Stimulated activated naive CD4-positive, alpha-beta T cell (primary cell): ENCODE measurements at places on chromosomes 4 and X.

DNA sequence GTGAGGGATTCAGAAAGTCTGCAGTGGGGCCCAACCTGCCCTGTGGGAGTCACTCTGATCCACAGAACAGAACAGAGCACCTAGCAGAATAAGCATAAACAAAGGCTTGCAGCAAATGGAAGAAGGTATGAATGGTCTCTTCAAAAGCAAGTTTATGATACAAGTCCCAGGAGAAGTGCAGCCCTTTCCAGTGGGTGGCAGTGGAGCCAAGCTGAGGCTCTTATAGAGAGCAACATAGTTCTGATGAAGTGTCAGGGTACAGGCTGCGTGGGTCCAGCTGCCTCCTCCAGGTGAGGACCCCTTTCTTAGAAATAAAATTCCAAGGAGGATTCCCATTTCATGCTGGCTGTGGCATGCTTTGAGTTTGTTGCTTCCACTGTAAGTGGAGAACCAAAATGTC, 88.8 kb upstream of the PAK3 start:
- DNase-seq, result no peak

- DNase-seq, result no peak
Measured at GRCh38 chr4:1974840-1975239, 33.9 kb downstream of the NELFA start.

DNA sequence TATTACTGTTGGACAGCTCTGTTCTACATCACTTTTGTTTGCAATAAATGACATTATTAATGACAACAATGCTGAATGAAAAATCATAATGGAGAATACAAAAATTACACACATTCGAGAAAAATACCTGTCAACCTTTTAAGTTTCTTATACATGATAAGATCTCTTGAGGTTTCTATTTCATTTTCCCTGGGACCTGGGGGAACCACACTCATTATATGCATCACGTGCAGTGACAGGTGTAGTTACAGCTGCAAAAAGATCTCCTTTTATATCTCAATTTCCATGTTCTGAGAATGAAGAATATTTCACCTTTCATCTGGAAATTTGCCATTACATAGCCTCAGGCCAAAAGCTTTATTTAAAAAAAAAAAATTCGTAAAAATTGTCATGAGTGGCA, 1347.0 kb upstream of the AGA start:
- DNase-seq, result no peak

- DNase-seq, result no peak
Measured at GRCh38 chr4:164536814-164537213, 217.1 kb upstream of the SMIM31 start.

DNA sequence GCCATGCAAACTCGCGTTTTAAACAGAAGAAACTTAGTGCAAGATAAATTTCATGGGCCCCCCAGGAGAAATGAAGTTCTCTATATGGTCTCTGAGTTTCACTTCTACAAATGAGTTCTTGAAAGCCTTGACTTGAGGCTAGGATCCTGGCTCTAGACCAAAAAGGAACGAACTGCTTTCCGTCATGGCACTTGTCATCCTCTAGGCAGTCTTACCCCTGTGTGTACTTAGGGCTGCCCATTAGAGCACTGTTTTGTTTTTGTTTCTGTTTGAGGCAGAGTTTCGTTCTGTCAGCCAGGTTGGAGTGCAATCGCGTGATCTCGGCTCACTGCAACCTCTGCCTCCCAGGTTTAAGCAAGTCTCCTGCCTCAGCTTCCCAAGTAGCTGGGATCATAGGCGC, 29.0 kb downstream of the RNF4 start:
- no peak for DNase-seq

GRCh38 chr4:77443941-77444340, 161.7 kb upstream of the CXCL13 start:
- no peak for DNase-seq

- no peak for DNase-seq
Measured at GRCh38 chr4:6386091-6386490, 86.3 kb downstream of the PPP2R2C start.

- no peak for DNase-seq
Measured at GRCh38 chr4:154205471-154205870, 286.1 kb downstream of the DCHS2 start.

DNA sequence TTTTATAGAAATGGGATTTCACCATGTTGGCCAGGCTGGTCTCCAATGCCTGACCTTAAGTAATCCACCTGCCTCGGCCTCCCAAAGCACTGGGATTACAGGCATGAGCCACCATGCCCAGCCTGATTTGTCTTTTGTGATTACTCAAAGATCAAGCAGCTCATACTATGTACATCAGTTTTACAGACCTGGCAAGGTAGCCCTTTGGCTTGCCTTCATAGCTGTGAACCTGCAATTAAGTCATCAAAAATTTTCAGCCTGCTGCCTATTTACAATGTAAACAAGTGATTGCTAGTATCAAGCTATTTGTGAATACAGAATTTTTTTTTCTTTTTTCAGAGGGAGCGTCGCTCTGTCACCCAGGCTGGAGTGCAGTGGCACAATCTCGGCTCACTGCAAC, 46.2 kb downstream of the GSX2 start:
- no peak for DNase-seq

DNA sequence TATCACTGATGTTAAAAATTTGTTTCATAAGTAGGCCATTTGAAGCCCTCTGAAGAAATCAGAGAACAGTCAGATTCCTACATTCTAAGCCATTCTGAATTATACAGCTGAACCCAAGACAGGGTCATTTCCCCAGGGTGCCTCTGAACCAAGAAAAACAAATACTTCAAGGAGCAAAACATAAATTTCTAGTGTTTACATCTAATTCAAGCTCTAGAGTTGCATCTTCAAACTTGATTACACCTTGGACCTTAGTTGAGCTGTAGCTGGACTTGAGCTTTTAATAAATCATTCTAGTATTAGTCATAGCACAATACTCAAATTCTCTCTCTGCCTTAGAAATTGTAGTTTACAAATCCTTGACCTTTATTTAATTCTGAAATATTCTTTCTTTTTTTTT, 87.6 kb upstream of the IL15 start:
- DNase-seq, result no peak

- no peak for DNase-seq
Measured at GRCh38 chr4:4693258-4693657, 151.4 kb upstream of the STX18 start.

- DNase-seq, result no peak
Measured at GRCh38 chr4:117357437-117357836, 272.1 kb upstream of the TRAM1L1 start.

DNA sequence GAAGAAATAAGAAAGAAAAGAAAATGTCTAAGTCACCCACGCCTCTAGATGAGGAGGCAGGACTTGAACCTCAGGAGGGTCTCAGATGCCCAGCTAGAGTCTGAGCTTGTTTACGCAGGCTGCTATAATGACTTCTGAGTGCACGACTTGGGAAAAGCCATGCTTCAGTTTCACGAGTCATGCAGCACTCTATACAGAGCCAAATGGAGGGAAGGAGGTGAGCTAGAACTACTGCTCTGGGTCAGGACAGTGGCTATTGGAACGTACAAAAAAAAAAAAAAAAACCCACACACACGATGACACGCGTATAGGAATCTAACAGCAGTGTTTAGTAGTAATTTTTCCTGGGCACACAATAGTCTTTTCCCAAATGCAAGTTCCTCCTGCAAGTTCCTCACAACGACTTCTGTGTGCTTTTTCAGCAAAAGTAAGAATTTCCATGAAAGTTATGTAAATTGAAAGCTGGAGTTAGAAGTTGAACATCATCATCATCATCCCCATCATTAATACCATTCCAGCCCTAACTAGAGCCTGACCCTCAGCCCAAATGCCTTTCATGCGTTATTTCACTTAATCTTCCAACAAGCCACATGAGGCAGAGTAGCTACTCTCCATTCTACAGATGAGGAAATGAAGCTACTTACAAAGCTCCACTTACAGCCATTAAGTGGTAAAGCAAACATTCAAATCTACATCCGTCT, 36.6 kb downstream of the IRF2 start:
- DNase-seq, result no peak

DNA sequence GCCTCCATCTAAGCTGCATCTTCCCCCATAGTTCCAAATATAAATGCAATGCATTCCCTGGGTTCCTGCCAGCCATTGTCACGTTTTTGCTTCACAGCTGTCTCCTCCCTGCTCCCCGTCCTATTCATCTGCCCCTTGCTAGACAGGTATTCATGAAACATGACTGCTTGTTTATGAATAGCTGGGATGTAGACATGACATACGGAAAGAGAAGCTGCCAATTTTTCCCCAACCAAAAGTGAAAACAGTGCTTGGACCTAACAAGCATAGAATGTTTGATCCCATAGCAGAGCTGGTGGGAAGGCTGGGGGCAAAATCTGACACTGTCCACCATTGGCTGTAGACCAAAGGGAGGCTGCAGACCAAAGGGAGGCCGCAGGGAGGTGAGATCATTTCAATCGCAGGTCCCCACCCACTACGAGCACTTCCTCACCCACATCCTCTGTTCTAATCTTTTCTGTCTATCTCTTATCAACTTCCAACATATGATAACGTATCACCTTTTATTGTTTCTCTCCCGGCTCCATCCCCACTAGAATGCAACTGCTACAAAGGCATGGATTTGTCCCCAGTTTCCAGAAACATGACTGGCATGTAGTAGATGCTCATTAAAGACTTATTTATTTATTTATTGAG, 8.5 kb upstream of the GYG2 start:
- no peak for DNase-seq

GRCh38 chrX:129433461-129433860, 89.8 kb downstream of the SMARCA1 start:
- no peak for DNase-seq

- DNase-seq, result no peak
Measured at GRCh38 chr4:139672215-139672614, 6.6 kb downstream of the MGST2 start.

- no peak for DNase-seq
Measured at GRCh38 chrX:111244235-111244750, 26.0 kb downstream of the CAPN6 start.

DNA sequence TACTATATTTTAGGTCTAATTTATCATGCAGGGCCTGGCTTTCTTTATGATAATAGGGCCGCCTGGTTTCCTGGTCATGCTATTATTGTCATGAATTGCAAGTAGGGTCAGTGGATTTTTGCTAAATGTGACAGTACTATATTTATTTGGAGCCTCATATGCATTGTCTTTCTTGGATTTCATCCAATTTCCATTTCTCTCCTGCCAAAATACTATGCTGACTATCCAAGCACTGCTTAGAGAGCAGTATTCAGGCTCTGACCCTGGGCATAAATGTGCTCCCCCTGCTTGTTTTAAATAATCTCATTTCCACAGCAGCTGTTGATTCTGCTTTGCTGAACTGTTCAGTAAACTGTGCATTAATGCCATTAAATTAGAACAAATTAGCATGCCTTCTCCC, 269.3 kb downstream of the GPM6A start:
- no peak for DNase-seq

GRCh38 chr4:96894621-96895020, 1054.7 kb downstream of the PDHA2 start:
- no peak for DNase-seq

DNA sequence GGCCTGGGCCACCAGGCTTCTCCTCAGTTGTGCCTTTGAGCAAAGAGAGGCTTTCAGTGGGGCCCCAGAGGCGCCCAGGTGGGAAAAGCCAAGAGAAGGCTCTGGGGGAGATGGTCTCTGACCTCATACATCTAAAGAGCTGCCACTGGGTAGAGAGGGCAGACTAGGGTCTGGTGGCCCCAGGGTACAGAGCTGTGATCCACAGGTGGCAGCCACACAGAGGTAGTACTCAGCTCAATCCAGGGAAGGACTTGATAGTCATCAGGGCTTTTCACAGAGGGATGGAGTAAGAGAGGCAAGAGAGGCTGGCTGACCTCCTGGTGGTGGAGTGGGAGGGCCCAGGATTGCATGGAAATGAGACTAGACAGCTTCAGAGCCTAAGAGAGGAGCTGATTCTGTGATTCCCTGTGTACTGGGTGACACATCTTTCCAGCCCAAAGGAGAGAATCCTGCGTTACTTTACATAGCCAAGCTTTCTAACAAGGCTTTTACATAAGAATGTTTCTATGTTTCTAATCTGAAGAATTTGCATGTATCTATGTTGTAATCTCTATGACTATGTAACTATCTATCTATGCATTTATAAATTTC, 53.2 kb upstream of the PJA1 start:
- DNase-seq, result no peak

GRCh38 chrX:102976793-102977495, 39.9 kb downstream of the RAB40AL start:
- no peak for DNase-seq

DNA sequence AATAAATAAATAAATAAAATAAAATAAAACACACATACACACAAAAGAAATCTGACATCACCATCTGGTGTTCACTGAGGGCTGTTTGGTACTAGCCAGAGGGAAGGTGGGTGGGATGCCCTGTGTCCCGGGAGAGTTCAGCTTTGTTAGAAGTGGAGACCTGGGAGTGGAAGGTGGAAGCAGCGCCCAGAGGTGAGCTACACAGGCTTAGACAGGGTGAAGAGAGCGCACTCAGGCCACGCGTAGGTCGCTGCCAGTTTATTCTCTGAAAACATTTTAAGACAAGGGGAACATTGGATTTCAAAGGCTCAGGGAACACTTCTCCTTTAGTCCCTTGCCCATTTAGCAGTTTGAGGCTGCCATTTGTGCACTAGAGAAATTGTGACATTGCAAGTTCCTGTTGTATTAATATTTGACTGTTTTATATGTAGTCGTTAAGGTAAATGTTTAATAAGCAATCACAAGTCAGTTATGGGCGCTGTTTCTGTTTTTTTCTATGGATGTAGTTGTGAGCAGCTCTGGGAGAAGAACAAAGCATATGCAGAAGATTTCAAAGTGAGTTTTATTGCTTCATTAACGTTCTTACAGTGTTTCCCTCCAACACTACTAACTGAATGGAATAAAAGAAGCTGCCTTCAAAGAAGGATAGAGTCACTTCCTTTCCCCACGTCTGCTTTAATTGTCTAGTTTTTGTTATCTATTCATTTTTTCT, 405.5 kb upstream of the NR3C2 start:
- DNase-seq, result no peak

DNA sequence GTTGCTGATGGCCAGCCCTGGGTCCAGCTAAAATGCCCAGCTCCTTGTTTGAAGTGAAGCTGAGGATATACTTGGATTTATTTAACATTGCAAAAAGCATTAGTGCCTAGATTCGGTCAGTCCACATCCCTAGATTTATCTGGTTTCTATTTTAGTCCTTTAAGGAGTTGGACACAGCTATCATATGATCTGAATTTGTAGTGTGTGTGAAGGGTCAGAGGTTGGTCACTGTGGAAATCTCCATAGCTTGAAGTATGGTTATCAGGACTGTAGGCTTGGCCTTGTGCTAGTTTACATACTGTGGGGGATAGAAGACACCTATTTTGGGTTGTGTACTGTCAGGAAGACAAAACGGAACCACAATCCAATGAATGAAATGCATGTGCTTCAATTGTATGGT, 28.8 kb downstream of the NLGN3 start:
- no peak for DNase-seq

- no peak for DNase-seq
Measured at GRCh38 chr4:55932511-55932910, 16.2 kb upstream of the CEP135 start.

DNA sequence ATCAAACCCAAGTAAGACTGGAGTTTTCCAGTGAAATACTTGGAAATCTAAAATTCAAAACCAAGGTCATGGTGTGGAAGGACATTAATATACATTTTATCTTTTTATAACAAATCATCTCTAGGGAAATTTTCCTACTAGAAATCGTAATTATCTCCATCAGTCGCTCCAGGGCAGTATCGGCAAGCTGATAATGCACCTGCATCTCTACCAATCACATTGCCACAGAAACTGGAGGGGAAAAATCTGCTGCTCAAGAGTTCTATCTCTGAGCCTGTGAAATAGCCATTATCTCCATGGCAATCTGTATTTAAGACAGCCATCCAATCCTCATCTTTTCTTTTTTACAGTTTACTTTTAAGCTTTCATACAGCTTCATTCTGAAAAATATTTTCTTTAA, 538.3 kb upstream of the GALNT7 start:
- DNase-seq, result no peak

GRCh38 chr4:30720021-30720660, at the start of gene PCDH7:
Gene PCDH7 (plus strand): TSS chr4:30720369. CDS start chr4:30721423, 1,054 bp downstream.
- DNase-seq, result no peak
